ENCODE measurements at places on chromosomes 3 and 15.
A peak's percentile ranks its signal among the peaks of the same experiment; 100 is the strongest.

DNA sequence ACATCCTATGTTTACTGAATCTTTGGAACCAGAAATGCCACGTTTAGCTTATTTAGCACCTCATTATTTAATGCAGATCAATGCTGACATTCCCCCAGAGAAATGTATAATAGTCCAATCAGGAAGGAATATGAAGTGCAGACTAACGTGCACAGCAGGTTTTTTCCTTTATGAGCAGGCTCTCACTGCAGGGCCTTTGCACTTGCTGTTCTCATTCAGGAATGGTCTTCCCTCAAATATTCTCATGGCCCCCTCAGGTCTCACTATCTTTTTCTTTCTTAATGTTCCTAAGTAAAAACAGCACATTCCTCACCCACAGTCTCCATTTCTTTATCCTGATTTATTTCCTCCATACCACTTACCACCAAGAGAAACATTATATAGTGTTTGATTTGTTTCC, 174.6 kb downstream of the FOXP1 start:
- no peaks in the 10 kb centered on the region for H3K4me1 ChIP-seq
- no peak for DNase-seq
- H3K4me3 ChIP-seq = no peak overlapping the region
- H3K27ac ChIP-seq = no peak overlapping the region
- H3K27me3 ChIP-seq = no peaks in the 10 kb centered on the region
- H3K36me3 ChIP-seq = no peaks in the 10 kb centered on the region

DNA sequence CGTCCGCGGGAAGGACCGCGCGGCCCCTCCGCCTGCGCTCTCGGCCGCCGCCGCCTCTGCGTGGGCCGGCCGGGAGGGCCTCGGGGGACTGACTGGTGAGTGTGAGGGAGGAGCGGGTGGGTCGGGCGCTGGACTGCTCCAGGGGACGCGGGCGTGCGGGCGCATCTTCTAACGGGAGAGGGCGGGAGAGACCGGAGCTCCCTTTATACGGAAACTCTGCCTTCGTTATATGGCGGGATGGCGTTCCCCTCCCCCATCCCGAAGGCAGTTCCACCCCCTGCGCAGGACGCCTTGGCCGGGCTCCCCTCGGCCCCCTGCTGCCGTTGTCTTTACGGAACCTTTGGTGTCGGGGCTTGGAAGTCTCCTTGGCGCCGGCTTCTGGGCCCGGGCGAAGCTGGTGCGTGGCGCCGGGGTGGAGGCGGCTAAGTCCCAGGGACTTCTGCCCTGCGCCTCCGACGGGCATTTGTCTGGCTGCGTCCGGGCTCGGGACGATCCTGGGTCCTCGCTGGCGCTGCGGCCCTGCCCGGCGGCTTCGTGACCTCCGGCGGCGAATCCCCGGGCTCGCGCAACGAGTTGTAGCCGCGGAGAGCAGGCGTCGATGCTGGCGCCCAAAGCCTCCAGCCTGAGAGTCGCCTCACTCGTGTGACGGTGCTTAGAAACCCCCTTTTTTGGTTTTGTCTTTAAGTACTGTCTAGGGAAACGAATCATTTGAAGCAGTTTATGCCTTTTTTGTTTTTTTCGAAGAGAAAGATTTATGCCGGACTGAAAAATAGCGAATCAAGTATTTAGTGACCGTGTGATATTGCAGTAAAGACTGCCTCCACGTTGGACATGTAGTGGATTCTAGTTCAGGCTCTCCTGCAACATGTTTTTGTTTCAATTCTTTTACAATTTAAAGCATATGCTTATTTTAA, 623 bp downstream of the ZNF639 start:
- H3K27ac ChIP-seq = peak overlapping the region; percentile 98
- no peaks in the 10 kb centered on the region for H3K27me3 ChIP-seq
- peak; percentile 37 for DNase-seq
- peaks cover 22% of the 10 kb centered on the region for H3K4me1 ChIP-seq

DNA sequence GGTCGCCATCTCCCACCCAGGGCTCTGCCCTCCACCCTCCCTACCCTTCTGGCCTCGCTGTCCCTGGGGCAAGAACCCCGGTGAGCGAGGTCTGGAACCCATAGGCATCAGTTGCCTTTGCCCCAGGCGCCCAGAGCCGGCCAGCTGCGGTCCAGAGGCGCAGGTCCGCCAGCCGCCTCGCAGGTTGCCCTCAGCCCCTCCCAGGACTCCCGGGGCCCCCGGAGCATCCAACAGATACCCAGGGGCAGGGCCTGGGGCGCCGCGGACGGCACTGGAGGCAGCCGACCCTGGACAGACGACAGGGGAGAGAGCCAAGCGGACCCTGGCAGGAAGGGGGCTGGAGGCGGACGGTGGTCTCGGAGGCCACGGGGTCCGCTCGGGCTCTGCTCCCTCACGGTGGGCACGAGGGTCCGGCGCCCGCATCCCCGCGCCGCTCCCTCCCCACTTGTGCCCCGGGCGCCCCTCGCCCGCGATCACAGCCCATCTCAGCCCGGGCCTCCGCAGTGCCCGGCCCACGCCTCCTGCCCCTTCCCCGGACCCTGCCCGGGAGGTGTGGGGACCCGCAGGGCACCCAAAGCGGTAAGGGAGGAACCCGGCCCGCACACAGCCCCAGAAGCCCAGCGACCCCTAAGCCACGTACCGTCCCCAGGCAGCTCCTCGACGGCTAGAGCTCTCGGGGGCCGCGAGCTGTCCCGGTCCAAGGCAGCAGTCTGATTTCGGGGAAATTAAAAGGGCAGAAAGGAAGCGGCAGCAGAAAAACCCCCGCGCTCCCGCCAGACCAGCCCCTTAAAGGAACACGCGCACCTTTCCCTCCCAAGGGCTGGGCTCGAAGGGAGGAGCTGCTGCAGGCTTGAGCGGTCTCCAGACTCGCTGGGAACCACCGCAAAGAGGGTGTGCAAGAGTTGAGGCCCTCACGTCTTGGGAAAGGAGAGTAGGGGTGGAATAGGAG, at the start of gene HAPLN3:
HAPLN3 (minus strand) TSS at position 726 of the 949 bp plus-strand sequence. CDS start 8,246 bp downstream, outside the sequence.
- peak; percentile 44 for DNase-seq
- peaks cover 7% of the 10 kb centered on the region for H3K36me3 ChIP-seq
- peaks cover 29% of the 10 kb centered on the region for H3K4me1 ChIP-seq

DNA sequence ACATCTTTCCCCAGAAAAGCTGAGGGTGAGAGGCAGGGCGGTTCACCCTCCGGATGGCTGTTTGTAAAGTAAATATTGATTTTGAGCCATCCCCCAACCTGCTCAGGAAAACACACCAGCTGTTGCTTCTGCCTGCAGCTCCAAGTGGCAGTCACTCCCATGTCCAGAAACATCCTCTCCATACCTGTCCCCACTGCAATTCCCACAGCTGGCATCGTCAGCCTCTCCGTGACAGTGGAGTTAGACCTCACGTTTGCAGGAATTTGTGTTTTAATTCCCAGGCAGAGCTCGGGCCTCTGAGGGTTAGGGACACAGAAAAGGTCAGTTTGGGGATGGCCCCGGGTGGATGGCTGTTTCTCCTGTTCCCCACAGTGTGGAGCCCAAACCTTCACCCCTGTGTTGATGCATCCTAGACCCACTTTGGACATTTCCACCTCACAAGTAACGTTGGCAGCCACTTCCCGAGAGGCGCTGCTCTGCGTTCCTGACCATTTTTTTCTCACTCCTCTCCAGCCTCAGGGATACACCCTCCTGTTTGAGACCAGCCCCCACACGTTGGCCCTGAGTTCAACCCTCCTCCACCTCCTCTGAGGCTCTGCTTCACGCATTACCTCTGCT, 11.8 kb upstream of the FAM174B start:
- no peaks in the 10 kb centered on the region for H3K4me1 ChIP-seq
- no peak overlapping the region for H3K4me3 ChIP-seq
- no peak overlapping the region for H3K27ac ChIP-seq
- no peaks in the 10 kb centered on the region for H3K27me3 ChIP-seq

DNA sequence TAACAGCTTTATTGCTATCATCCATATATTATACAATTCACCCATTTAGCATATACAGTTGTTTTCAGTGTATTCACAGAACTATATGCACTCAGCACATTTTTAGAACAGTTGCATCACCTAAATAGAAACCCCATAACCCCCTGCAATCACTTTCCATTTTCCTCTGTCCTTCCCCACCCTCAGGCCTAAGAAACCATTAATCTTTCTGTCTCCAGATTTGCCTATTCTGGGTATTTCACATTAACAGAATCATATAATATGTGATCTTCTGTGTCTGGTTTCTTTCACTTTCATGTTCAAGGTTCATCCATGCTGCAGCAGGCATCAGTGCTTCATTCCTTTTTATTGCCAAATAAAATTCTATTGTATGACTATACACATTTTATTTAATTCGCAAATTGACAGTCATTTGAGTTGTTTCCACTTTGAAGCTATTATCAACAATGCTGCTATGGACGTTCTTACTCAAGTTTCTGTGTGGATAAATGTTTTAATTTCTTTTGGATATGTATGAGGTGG, 39.8 kb downstream of the ADAMTS17 start:
- no peaks in the 10 kb centered on the region for H3K27me3 ChIP-seq
- H3K4me3 ChIP-seq = no peak overlapping the region
- no peaks in the 10 kb centered on the region for H3K36me3 ChIP-seq
- no peaks in the 10 kb centered on the region for H3K4me1 ChIP-seq
- H3K27ac ChIP-seq = no peak overlapping the region

Data from naive thymus-derived CD4-positive, alpha-beta T cell (primary cell).